ENCODE measurements at places on chromosomes 13 and 19.

- no peak for DNase-seq
These were observed 8.2 kb upstream of the ZNF177 start for GRCh38 chr19:9354651-9355050.

- DNase-seq, result no peak
These were observed 12.1 kb upstream of the SPART start for GRCh38 chr13:36358175-36358718.

GRCh38 chr13:46478651-46479050 is 74.3 kb upstream of the LRCH1 start:
- DNase-seq, result no peak

DNA sequence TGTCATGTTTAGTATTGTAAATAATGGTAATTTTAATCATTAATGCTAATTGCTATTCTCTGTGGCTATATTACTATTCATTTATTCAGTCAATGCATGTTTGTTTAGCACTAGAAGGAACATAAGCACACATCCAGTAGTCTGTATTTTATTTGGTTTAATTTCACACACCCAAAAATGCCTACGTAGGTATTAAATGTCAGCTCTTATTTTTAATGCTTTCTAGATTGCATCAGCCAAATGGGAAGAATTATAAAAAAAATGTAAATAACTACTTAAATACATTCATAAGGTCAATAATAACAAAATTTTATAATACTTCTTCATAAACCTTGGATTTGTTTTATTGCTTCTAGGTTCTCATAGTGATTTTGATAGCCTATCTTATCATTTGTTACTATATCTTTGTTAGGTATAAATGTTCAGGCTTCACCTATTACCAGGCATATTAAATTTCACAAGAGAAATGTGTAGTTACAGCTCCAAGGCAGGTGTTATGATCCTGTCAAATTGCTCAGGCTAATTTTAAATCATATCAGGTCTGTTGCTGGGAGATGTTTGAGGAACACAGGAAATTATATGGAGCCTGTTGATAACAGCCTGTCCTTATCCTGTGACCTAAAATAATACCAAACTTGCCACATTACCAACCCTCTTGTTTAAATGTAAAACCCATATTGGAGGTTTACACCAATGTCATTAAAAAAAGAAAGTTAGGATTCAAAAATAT is 34.4 kb downstream of the ITGBL1 start:
- no peak for DNase-seq

- DNase-seq, result no peak
These were observed 58.0 kb downstream of the PIBF1 start for GRCh38 chr13:72839831-72840426.

DNA sequence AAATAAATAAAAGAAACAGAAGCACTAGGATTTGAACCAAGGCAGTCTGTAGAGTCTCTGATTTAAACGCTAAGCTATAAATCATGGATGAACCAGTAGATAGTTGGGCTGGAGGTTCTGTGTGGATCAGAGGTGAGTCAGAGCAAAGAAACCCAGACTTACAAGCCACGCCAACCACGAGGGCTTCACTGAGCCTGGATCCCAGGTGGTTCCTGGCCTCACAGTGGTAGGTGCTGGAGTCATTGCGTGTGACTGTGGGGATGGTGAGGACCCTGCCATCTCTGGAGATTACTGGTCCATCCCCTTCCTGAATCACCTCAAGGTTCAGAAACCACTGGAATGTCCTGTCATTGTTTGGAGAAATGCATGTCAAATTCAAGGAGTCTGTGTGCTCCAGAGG is 19.3 kb upstream of the CEACAM20 start:
- no peak for DNase-seq
